Activated CD4-positive, alpha-beta memory T cell treated with anti-CD3 and anti-CD28 coated beads, Interleukin-2, amount 10 ng/mL, durations not matched to agents 7 days and 5 days (primary cell): ENCODE measurements at places on chromosomes 16 and 17.
A peak's percentile ranks its signal among the peaks of the same experiment; 100 is the strongest.

DNA sequence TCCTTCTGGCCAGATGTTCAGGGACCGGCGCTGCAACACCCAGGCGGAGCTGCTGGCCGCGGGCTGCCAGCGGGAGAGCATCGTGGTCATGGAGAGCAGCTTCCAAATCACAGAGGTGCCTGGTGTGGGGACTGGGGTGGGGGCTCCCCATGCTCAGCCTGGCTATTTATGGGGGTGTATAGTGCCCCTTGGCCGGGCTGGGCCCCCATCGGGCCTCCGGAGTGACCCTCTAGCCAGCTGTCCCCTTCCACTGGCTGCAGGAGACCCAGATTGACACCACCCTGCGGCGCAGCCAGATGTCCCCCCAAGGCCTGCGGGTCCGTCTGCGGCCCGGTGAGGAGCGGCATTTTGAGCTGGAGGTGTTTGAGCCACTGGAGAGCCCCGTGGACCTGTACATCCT, 6.1 kb downstream of the ITGB4 start:
- no peak for DNase-seq

- no peak for DNase-seq
Measured at GRCh38 chr17:63766754-63767153, 6.6 kb downstream of the CCDC47 start.

DNA sequence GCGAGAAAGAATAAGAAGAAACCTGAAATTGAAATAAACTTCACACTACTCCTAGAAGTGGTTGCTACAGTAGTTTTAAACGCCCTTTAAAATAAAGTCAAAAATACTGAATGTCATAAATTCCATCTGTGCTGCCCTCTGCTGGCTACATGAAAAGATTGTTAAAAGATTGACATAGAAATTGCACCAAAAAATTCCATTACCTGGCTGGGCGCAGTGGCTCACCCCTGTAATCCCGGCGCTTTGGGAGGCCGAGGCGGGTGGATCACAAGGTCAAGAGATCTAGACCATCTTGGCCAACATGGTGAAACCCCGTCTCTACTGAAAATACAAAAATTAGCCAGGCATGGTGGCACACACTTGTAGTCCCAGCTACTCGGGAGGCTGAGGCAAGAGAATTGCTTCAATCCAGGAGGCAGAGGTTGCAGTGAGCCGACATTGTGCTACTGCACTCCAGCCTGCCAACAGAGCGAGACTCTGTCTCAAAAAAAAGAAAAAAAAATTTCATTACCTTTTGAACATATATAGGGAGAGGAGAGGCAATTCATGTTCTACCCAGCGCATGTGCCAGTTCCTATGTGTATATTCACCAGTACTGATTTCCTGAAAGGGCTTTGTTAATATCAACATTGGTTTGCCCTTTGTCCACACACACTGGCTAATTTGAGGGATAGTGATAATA, 36.5 kb downstream of the CYTH1 start:
- DNase-seq = peak; percentile 56

DNA sequence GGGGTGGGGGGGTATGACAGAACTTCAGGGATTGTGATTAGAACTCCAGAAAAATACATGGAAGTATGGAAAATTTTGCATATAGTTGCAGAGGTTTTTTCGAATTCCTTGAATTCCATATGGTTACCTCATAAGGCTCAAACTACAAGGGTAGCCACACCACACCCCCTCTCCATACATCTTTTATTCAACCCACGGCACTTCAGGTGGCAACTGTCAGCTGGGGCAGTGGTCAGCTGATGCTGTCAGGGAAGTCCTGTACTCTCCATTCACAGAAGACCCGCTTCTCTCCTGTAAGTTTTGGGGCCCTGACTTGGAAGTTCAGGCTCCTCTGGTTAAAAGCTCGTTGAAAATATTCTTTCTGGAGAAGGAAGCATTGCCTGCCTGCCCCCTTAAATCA, 57.5 kb upstream of the CLEC19A start:
- DNase-seq = no peak

DNA sequence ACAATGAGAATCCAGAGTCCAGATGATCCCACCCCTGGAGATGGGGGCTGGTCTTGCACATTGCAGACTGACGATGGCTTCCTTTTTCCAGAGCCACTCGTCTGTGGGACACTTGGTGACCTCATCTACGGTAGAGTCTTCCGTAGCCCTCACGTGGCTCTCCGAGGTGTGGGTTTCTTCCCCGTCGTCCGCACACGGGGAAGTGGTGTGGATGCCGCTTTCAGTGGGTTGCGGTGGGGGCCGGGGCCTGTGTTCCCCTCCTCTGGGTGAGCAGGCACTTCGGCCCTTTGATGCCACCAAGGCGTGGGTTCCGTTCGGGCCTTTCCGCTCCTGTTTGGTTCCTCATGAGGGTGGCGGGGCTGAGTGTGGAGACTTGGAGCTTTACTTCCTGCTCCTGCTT, 21.4 kb downstream of the BAIAP2 start:
- DNase-seq = no peak

- no peak for DNase-seq
Measured at GRCh38 chr16:12026741-12027490, 50.4 kb downstream of the SNX29 start.

GRCh38 chr16:76900285-76901263, 290.4 kb upstream of the MON1B start:
- no peak for DNase-seq

- DNase-seq = no peak
Measured at GRCh38 chr17:41178843-41179616, 1.0 kb upstream of the KRTAP4-2 start.

DNA sequence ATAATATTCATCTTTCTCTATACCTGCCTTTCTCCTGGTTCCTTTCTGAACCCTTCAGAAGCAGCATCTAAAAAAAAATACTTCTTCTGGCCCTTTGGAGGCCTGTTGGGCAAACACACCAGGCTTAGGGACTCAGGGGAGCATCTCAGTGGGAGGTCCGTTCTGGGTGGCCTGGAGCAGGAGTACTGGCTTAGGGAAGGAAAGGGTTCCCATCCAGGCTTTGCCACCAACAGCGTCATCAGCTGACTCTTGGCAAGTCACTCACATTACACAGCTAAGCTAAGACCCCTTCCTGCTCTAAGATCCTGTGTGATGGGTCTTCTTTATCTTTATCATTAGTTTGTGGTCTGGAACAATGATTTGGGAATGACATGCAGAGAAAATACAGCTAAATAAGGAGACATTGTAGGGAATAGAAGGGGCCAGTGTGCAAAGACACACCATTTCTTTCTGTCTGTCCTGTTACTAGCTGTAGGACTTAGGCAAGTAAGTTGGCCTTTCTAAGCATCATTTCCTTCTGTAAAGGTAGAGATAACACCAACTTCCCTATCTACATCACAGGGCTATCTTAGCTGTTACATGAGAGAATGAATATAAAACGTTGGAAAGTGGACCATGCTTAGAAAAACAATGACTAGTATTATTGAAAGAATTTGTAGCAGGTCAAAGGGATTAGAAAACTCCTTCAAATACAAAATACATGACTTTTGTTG, 9.9 kb downstream of the PCTP start:
- DNase-seq = no peak

DNA sequence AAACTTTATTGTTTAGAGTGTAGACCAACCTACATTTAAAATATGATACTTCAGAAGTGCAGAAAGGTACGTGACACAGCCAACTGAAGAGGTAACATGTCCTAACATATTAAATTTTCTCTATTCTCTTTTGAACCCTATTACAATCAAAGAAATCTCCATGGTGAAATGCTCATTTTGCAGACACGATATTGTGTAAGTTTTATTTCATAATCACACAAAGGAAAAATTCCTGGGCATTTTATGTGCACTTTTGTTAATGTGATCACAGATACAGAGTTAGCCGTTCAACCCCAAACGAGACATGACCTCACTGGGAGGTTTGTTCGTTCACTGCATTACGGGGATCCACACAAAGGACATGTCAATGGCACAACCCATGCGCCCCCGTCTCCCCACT, 21.8 kb downstream of the KCNJ16 start:
- no peak for DNase-seq

DNA sequence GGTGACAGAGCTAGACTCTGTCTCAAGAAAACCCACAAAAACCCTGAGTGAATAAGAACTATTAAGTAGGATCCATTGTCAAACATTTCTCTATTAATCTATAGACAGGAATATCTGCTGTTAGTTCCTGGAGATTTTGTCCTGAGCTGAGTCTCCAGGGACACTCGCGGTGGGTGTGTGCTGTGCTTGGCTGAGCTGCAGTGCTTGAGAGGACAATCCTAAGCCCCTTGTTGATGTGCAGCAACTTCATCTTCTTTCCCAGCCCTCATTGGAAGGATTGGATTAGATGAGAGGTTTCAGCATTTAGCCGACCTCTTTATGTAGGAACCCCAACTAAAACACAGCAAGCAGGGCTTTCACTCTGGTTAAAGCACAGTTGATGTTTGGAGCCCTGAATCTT, 33.3 kb downstream of the NDEL1 start:
- DNase-seq = no peak

DNA sequence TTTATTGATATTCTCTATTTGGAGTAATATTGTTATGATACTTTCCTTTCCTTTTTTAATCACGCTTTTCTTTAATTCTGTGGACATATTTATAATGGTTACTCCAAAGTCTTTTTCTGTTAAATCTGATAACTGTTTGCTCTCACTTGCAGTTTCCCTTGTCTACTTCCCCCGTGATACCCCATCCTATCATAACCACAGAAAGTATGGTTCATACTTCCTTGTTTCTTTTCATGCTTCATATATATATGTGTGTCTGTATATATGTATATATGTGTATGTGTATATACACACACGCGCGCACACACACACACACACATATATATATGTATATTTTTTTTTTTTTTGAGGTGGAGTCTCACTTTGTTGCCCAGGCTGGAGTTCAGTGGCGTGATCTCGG, 23.5 kb downstream of the SPECC1 start:
- no peak for DNase-seq

DNA sequence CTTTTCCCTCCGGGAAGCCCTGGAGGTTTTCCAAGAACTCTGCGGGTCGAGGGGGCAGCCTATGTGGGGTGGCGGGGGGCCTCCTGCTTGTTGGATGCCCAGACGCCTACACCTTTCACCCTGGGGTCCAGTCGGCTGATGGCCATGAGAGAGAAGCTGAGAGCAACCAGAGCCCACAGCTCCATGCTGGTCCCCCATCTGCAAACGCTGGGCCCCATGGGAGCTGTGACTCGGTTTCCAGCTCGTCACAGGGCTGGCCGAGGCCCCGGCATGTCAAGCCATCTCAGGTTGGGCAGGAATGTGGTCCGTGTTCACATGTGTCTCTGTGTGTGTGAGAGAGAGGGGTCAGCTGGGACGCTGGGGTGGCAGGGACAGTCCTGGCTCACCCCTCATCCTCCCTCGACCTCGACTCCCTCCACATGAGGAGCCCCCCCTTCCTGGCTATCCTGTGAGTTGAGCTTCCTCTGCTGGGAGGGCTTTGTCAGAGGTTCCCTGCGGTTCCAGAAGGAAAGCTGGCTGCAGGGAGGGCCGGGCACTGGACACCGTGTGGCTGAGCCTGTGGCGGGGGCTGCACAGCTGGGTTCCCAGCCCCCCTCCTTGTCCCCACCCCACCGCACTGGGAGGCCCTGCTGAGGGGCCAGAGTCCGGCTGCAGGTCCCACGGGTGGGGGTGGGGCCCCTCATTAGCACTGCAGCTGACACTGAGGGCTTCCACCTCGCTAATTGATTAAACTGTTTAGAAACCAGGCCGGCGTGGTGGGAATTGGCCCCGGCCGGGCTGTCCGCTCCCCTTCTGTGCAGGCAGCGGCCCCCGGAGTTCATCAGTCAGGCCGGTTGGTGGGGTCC, 19.1 kb downstream of the METRNL start:
- DNase-seq = no peak
